ENCODE measurements at places on chromosomes 5 and 9.

- no peak for DNase-seq
These were observed 20.2 kb upstream of the MTMR12 start for GRCh38 chr5:32332966-32333365.

GRCh38 chr5:177330991-177331842, 19.5 kb upstream of the MXD3 start:
- no peak for DNase-seq

GRCh38 chr9:11871852-11872251, 821.3 kb upstream of the TYRP1 start:
- no peak for DNase-seq

GRCh38 chr9:85258823-85259370, 482.9 kb downstream of the AGTPBP1 start:
- peak; percentile 51 for DNase-seq

GRCh38 chr9:34426347-34427074, 31.9 kb downstream of the FAM219A start:
- no peak for DNase-seq

DNA sequence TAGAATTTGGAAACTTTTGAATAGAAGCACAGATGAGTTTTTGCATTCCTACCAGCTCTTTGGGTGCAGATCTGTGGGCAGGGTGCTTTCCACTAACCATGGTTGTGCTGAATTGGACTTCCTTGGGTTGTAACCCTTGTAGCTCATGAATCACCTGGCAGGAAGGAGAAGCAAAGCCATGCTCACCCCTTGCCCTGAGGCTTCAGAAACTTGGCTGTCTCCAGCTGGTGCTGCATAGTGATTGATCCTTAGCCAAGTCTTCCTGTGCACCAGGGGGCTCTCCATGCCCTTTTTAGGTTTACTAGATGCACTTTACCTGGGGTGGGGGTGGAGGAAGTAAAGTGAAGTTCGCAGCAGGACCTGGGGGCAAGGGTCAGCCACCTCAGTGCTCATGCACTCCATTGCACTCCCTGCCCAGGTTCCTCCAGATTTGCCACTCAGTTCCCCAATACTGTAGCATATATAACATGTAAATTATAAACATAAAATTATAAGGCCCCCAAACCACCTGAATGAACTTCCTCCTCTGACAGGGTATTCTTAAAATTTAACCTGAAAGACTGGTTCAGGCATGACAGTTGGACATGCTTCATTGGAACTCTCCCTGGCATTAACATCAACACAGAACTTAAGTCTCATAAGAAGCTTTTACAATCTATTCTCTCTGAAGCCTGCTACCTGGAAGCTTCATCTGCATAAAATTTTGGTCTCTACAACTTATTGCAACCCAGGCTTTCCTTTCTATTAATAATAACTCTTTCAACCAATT, 25.8 kb upstream of the IFNA14 start:
- DNase-seq = no peak

- no peak for DNase-seq
These were observed 16.7 kb upstream of the HSD17B4 start for GRCh38 chr5:119435436-119436132.

GRCh38 chr5:10862085-10862484, 101.1 kb upstream of the DAP start:
- DNase-seq = no peak

GRCh38 chr5:36701085-36701698, 94.8 kb downstream of the SLC1A3 start:
- DNase-seq = no peak

GRCh38 chr5:74355041-74355824, 285.3 kb downstream of the ENC1 start:
- no peak for DNase-seq

DNA sequence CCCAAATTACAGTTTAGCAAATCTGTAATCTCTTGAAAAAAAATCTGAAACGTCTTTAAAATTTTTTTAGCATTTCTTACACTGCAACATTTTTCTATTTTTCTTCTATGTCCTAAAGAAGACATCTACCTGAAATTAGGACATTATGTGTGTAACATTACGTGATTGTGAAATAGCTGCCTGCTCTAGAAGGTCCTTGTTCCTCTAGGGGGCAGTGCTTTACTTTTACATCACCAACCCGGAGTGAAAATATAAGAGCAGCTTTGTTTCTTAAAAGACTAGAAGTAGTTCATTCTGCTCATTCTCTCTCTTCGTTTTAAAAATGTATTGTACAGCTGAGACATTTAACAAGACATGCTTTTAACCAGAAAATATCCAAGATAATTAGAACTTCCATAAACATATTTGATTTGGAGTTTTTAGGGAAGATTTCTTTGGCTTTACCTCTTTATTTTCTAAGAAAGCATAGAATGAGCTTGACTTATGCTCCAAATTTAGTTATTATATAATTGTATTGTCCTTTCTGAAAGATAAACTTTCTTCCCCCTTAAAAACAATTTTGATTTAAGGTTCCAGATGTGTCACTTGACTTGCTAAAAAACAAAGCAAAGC, 48.1 kb upstream of the RIOK2 start:
- DNase-seq = peak; percentile 54

DNA sequence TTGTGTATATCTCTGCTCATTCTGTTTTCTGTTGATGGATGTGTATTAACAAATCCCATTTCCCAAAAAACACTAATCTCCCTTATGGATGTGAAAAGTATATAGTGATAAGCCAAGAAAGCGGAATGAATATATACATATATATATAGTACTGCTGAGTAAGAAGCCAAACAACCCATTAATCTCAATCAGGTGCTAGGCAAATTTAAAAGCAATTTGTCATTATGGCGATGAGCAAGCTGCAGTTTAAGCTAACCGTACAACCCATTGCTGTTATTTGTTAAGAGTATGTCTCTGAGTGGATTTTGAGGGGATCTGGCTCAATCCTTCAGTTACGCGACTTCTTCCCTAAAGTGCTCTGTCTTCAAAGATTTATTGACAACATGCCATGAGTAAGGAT, 640.4 kb upstream of the ARRDC3 start:
- no peak for DNase-seq

- no peak for DNase-seq
These were observed 3.7 kb upstream of the FSD1L start for GRCh38 chr9:105444130-105444529.

DNA sequence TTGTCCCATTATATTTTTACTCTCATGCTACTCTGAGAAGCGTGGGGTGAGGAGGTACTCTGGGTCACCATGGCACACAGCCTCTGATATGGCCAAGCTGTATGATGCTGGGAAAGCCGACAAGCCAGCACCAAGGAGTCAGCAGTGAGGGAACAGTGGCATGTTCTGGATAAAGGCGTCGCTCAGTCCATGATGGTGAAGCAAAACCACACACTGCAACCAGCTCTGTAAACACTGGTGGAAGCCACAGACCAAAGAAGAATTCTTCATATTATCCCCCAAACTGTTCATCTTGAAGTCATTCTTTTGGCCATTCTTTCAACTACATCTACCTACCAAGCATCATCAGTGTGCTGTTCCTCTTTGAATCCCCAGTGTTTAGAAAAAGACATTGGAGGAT, 264.6 kb downstream of the ARHGEF28 start:
- no peak for DNase-seq

DNA sequence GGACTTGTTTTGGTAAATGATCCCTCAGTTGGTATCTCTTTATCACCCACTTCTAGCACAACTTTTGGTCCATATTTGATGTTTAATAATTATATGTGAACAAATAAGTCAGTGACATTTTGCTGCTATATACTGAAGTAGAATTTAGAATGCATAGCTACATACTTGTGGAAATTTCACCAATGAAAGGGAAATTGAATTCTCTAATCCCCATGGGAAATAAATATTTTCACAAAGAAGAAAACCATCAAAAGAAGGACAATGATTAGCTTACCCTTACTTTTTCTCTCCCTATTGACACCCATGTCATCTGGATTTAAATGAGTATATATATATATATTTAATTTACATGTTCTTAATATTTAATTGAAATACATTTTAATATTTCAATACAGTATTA, 94.3 kb upstream of the DAB2 start:
- DNase-seq = no peak

- no peak for DNase-seq
These were observed 103.4 kb downstream of the CFAP95 start for GRCh38 chr9:69923972-69924371.

DNA sequence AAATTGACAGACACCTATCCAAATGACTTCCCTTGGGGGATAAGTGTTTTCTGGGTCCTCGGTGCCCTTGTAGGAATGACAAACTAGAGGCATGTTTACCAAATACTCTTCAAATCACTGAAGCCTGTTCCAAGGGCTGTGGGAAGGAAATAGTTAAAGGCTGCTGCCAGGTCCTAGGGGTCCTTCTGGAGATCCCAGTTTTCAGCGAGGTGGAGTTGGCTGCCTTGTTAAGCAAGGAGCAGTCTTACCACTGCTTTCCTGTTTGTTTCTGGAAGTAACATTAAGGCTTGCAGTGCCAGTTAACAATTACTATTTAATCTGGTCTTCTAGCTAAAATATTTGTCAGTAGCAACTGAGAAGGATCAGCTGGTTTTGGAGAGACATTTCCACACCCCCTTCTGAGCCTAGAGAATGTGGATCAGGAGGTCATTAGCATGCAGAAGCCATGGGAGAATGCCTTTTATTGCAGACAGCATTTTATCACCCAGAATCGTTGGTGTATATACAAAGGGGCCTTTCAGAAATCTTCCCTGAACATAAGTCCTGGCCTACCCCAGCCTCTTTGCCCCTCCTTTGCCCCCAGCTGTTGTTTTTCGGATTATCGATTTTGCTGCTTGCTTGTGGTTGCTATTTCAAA, 238.8 kb downstream of the DMAC1 start:
- DNase-seq = no peak

DNA sequence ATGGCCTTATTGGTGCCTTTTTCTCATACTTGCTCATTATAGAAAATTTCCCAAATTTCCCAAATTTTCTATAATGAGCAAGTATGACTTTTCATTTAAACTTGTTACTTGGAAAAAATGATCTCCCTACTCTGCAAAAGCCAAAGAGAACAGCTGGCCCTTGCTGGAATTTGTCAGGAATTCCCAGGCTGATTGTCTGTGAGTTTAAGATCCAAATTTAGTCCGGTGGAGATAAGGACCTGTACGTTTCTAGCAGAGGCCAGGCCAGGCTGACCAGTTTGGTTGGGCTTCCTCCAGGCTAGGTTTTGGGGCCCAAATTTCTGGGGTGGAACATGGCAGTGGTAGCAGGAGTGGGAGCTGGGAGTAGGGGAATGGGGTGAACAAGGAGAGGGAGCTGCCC, 51.9 kb downstream of the NEURL1B start:
- no peak for DNase-seq

DNA sequence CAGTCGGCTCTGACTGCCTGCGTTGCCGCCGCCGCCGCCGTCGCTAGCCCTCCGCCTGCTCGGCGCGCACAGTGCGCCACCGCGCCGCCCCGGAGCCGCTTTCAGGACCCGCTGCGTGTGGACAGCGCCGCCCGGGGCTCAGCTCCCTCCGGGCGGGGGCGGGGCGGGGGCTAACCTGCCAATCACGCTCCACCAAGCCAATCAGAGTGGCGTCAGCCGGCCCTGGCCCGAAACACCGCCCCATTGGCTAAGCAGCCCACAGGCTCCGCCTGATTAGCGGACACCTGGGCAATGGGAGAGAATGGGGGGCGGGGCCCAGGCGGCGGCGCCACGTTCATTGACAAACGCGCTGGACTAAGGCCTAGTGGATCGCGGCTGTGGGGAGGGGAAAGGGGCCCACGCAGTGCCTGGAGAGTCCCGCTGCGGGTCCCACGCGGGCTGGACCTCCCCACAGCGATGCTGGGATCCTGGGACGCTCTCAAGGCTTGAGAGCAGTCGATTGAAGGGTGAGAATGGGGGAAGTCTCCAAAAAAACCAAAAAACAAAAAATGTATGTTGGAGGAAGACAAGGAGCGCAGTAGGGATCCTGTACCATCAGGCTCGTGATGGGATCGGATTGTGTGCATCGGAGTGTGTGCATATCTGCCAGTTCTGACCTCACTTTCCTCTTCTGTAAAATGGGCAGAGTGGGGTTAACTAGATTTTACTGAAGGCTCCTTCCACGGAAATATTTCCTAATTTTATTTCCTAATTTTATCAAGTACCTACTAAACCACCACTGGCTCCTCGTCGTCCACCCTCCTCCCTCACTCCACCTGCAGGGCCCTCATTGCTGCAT, 6.3 kb downstream of the PAX5 start:
- DNase-seq = peak; percentile 98

GRCh38 chr5:76867827-76868693, 18.2 kb downstream of the S100Z start:
- peak; percentile 66 for DNase-seq

DNA sequence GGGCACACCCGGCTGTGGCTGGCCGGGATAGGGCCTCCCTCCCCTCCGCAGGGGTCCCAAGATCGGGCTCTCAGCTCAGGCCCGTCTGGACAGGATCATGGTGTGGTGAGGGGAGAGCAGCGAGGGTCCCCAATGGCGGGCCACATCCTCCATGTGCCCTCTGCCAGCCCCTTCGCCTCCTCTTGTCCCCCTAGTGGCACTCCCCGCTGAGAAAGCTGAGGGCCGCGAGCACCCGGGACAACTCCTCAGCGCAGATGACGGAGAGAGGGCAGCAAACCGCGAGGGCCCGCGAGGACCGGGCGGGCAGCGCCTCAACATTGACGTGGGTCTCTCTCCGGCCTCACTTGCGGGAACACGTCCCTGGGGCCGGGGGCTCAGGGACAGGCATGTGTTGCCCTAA, 24.6 kb downstream of the NKD2 start:
- DNase-seq = no peak

- DNase-seq = no peak
These were observed 40.1 kb upstream of the GLIS3 start for GRCh38 chr9:4339836-4340560.

DNA sequence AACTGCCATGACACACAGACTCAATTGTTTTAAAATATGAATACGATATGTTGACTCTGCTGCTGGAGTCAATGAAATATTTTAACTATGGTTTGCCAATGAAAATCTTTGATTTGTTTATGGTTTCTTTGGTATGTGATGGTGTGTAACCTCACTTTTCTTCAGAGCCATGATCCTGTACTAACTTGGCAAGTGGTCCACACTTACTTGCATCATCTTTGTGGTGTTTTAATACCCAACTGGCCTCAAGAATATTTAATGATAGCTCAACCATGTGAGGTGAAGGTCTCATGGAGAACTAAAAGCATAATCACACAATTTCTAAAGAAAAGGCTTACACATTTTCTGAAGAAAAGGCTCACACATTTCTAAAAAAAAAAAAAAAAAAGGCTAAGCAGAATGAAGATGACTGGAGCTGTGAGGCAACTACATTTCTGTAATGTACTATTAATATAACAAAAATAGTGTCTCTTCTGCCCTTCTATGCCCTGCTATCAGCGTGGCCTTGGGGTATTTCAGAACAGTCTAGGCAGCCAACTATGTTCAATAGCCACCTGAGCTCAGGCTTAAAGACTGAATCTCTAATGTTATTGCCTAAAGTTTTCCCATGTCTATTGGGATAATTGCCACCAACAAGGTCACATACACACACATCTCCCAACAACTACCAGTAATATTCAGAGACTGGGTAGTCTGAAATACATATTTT, 395.0 kb downstream of the MLLT3 start:
- DNase-seq = no peak

GRCh38 chr5:59790376-59790775, 103.2 kb downstream of the PDE4D start:
- DNase-seq = no peak

GRCh38 chr9:81559709-81560108, 129.6 kb downstream of the TLE1 start:
- no peak for DNase-seq
